ENCODE measurements at places on chromosomes 5 and 9.
A peak's percentile ranks its signal among the peaks of the same experiment; 100 is the strongest.

DNA sequence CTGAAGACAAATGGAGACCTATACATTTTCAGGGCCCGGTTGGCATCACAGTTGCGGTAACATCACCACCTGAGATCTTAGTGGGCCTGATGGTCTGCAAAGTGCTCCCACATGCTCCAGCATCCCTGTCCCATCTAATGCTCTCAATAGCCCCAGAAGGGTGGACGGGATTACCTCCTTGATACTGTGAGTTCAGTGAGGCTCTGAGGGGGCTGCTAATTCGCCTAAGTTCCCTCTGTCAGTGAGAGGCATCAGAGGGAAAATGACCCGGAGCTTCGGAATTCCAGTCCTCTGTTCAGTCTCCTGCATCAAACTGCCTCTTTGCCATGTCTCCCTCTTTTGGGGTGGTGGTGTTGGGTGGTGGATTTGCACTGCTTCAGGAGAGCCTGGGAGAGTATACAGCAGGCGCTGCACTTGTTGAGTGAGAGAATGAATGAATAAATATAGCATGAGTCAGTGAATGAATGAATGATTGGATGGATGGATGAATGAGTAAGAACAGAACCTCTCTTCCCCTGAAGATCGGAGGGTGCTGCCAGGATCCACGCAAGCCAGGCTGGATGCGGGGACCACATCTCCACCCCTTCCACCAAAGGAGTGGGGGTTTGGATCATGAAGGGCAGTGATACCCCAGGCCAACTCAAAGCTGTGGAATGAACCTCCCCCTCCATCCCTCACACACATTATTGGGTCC, 141.0 kb downstream of the GABBR2 start:
- no peak for DNase-seq

- DNase-seq: no peak
These were observed 44.3 kb upstream of the BARHL1 start for GRCh38 chr9:132538071-132538470.

- no peak for DNase-seq
These were observed 71.5 kb downstream of the FCHO2 start for GRCh38 chr5:73027361-73027760.

- DNase-seq: no peak
These were observed 17.4 kb downstream of the SHC3 start for GRCh38 chr9:89161221-89161620.

DNA sequence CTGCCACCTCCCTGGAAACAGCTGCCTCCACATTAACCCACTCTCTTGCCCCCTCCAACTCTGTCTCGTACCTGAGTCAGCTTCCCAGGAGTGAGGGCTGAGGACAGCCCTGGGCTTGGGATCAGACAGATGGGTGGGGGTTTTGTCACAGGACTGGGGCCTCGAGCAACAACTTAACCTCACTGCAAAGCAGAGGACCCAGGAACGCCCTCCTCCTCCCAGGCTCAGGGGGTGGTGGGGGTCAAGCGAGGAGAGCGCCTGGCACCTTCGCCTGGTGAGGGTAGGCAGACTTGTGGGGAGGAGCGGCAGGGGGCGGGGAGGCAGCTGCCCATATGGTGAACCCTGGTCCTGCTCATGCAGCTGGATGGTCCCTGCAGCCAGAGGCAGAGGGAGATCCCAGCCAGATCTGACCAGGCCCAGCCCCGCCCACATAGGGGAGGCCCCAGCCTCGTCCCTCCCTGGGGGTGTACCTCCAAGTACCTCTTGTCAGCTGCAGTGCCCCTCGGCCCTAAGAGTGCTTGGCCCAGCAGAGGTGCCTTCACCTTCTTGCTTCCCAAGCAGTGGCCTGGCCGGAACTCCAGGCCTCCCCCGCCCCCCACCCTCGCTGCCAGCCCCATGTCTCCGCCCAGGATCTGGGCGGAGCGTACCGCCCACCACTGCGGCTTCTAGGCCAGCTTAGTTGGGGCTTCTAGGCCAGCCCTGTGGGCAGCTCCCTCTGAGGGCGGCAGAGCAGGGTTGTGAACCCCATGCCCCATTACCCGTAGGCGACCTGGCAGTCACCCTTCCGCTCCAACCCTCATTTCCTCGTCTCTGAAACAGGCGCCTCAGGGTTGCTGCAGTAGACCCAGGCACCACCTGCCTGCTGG, at the start of gene SARDH:
Gene SARDH (minus strand): TSS at position 579 of the 866 bp plus-strand sequence. CDS start 4,179 bp downstream, outside the sequence.
- DNase-seq: peak; percentile 6

All from stimulated activated CD8-positive, alpha-beta memory T cell treated with anti-CD3 and anti-CD28 coated beads, Interleukin-4, amount 100 ng/mL, for 1 hour (primary cell).